ENCODE measurements at places on chromosomes 12 and 14. TPM values are rescaled to one million over a fixed set of nuclear protein-coding genes. Genes with fewer than 3 reads are reported as not detected.

TEX52 gene
- total RNA-seq, result not detected

DAO gene
- 0.41 TPM for total RNA-seq

GRCh38 chr12:56117778-56118687 lies at the start of gene ZC3H10:
Gene ZC3H10 (plus strand): TSS chr12:56118266. CDS start chr12:56120563, 2,297 bp downstream.
- H3K4me1 ChIP-seq, result peaks cover 19% of the 10 kb centered on the region
- H3K27ac ChIP-seq, result peak within 1 kb of the TSS; percentile 97
- H3K27me3 ChIP-seq, result no peaks in the 10 kb centered on the region
- H3K4me3 ChIP-seq, result peak within 1 kb of the TSS; percentile 91
- H3K36me3 ChIP-seq, result peaks cover 3% of the 10 kb centered on the region

GRCh38 chr14:56219666-56220413 lies 101.6 kb downstream of the PELI2 start:
- peaks cover 26% of the 10 kb centered on the region for H3K4me1 ChIP-seq
- H3K27me3 ChIP-seq, result no peaks in the 10 kb centered on the region
- H3K36me3 ChIP-seq, result no peaks in the 10 kb centered on the region
- no peak overlapping the region for H3K4me3 ChIP-seq
- H3K27ac ChIP-seq, result no peak overlapping the region

- no peak for DNase-seq
- H3K4me3 ChIP-seq, result no peak overlapping the region
- H3K27me3 ChIP-seq, result no peaks in the 10 kb centered on the region
- no peaks in the 10 kb centered on the region for H3K4me1 ChIP-seq
Measured at GRCh38 chr14:77979666-77980351, 179.9 kb downstream of the ADCK1 start.

Data from kidney (tissue), 22 donors.